ENCODE measurements at places on chromosomes 4 and X. TPM values are rescaled to one million over a fixed set of nuclear protein-coding genes. Genes with fewer than 3 reads are reported as not detected.

The CCDC120 gene
- total RNA-seq = 7.1 TPM

The NAAA gene
- total RNA-seq = 40.9 TPM

The FRMD7 gene
- not detected for total RNA-seq

The ARMCX2 gene
- total RNA-seq = 3.1 TPM

The ARHGAP6 gene
- total RNA-seq = not detected

The ATP5ME gene
- total RNA-seq = 214 TPM

The EFHC2 gene
- 0.27 TPM for total RNA-seq

The NUDT10 gene
- total RNA-seq = 0.11 TPM

The PDZD4 gene
- 0.68 TPM for total RNA-seq

The GPM6B gene
- total RNA-seq = not detected

Data from T-helper 2 cell treated with Interferon-gamma antibody and Interleukin-4, amounts not matched to agents 100 ng/mL and 5 ng/mL, for 36 hours (primary cell).